Stimulated activated CD4-positive, alpha-beta T cell treated with anti-CD3 and anti-CD28 coated beads, Interleukin-15, amount 100 ng/mL, for 24 hours (primary cell): ENCODE measurements at places on chromosomes 13 and 19.

- no peak for DNase-seq
These were observed 12.5 kb downstream of the EPN1 start for GRCh38 chr19:55687281-55688201.

DNA sequence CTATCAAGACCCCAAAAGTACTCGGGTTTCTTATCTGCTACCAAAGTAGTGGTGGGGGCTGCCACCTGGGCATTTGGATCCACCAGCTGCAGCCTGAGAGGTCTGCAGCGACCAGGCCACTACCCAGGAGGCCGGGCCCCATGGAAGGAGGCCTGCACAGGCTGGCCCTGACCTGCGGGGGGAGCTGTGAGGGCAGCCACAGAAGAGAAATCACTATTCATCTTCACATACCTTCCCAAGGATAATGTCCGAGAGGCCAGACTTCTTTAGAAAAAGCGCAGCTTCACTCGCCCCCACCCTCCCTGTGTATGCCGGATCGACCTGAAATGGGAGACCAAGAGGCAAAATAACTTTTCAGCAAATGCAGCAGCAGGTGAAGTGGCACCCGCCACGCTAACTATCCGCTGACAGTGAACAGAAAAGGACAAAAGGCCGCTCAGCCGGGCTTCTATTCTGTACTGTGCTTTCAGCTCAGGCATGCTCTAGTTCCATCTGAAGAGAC, 30.1 kb downstream of the EPS15L1 start:
- peak; percentile 35 for DNase-seq

- DNase-seq, result no peak
These were observed 494.6 kb downstream of the DCT start for GRCh38 chr13:93984876-93985275.

DNA sequence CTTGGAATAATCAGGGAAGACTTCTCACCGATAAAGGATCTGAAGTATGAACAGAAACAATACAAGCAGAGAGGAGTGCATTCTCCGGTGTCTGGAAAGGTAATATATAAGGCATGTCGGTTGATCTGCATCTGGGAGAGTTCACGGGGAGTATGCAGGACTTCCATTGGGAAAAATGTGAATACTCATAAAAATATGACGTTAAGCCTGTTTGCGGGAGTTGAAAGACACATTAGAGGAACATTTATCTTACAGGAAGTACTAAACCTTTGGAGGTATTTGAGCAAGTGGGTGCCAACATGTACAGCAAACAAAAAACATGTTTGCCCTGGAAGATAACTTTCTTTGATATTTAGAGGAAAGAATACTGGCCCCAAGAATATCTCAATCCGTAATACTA, 286.8 kb downstream of the SLITRK6 start:
- DNase-seq, result no peak

DNA sequence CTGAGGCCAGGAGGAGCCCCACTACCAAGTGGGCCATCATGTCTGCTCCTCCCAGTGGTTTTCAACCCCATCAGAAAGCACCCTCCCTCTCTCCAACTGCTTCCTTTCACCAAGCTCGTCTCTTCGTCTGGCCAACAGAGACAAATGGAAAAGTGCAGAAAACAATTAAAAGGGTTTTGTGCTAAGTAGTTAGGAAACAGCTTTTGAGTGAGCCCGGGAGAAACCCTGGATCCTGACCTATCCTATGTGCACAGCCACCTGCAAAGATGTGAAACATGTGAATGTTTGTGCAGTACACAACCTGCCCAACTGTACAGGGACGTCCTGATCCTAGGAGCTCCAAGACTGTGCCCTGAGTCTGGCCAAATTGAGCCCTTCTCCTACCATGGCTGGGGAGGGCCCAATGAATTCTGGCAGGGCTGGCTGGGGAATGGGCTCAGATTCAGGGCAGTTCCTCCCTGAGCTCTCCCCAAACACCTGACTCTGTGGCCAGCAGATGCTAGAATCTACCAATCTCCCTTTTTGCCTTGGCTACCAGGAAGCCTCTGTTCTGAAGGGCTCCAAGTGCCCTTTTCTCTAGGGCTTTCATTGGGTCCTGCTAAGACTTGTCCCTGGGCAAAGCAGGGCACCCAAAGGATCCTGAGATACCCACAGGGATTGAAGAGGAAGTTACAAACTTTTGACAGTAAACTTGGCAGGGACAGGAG, 7.9 kb downstream of the TLE5 start:
- DNase-seq, result no peak

GRCh38 chr19:45947926-45948325, 25.7 kb downstream of the NOVA2 start:
- no peak for DNase-seq

DNA sequence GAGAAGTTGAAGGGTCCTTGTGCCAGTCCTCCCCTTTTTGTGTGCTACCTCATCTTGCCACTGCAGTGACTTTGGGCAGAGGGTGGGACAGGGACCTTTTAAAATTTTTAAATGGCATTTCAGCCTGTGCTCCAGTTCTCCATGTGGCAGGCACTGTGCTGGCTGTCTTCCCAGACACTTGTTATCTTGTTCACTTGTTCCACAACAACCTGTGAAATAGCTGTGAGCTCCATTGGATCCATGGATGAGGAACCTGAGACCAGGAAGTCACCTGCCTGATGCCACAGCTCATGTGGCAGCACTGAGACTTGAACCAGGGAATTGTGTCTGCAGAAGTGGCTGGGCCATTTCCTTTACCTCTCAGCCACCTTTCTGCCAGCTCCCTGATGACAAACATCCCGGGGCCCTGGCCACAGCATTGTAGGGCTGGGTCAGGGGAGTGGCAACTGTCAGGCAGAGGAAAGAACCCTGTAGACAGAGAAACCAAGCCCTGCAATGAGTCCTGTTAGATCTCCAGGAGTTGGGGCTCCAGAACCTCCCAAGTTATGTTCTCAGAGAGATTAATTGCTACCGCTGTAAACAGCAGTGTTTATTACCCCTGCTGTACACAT, 6.4 kb downstream of the EGLN2 start:
- no peak for DNase-seq

- DNase-seq, result peak; percentile 70
These were observed 825 bp downstream of the GMIP start for GRCh38 chr19:19642506-19643157.

DNA sequence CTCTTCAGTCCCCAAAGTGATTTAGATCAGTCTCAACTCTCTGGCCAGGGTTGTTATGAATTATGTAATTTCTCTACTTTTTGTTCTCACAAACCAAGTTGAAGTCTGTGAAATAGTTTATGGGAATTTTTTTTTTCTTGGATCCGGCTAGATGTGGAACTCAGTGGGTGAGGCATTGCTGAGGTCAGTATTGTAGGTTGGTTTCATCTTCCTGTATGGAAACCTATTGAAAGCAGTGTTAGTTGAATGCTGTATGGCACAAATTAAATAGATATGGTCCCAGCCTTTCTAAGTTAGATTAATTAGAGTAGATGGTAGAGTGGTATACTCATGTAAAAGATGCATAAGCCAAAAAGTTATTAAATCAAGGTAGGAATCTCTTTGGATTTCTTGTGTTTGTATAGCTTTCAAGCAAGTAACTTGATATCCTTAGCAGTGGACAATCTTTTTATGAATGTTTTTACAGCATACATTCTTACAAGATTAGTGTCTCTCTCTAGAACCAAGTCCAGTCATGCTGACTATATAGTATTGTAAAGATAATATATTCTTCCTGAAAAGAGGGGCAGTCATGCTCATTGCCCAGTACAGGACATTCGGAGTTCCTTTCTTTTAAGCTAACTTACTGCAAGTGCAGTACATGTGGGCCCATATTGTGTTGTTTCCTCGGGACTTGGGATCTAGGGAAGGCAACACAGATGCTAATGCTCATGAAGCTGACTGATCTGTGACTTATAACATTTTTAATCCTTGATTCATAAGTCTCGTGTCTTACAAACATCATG, 2541.1 kb downstream of the PCDH9 start:
- DNase-seq, result no peak

GRCh38 chr13:99704390-99704789, 203.1 kb downstream of the TM9SF2 start:
- DNase-seq, result no peak

DNA sequence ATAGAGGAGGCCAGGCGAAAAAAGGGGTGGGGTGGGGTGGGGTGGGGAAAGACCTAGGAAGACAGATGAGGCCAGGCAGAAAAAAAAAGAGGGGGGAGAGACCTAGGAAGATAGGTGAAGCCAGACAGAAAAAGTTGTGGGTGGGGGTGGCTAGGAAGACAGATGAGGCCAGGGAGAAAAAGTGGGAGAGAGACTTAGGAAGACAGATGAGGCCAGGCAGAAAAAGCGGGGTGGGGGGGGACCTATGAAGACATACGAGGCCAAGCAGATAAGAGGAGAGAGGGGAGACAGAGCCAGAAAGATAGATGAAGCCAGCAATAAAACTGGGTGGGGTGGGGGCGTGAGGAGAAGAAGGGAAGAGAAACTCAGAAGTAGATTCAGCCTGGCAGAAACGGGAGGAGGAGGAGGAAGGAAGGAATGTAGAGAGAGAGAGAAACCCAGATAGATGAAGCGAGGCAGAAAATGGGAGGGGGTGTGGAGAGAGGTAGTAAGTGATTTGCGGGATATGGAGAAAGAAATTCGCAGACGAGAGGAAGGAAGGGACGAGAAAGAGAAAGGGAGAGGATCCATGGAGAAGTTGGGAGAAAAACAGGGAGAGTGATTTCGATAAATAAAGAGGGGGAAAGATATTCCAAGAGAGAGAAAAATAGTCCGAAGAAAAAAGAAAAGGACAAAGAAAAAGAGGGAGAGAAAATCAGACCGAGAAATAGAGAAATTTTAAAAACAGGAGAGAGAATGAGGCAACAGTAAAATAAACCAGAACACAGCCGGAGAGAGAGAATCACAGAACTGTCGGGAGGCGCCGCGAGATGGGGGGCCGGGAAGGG, 12.2 kb upstream of the CACNG6 start:
- no peak for DNase-seq

DNA sequence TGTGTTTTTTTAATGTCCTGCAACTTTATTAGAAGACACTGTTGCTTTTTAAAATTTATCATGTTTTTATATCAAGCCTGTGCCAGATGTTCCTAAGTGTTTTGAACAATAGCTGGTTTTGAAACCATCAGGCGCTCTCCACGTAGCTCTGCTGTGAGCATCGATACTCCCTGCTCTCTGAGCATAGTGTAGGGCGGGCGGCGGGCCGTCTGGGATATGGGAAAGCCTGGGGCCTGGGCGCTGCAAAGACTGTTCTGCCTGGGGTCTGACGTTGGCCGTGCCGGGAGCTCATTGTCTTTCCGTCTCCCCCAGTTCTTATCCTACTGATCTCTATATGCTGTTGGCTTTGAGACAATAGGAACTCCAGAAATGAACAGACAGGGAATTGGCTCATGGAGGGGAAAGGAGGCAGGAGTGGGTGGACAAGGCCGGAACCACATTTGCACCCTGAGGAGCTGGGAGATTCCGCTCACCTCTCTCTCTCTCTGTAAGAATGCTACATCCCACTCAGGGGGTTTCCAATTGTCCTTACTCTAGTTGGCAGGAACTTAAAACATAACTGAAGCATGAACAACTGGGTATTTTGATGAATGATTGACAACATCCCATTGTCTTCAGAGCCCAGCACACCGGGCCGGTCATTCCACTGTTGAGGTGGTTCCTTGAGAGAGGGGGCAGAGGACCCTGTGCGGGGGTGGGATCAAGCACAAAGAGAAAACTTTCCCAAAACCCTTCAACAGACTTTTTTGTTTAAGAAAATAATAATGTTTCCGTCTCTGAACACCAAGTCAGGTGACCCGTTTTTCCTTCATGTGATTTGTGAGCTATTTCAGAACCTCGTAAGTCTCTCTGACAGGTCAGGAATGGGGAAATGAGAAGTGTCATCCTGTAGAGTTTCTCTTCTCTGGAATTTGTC, 64.7 kb downstream of the COL4A2 start:
- no peak for DNase-seq
